ENCODE measurements at places on chromosomes 11 and 22.

DNA sequence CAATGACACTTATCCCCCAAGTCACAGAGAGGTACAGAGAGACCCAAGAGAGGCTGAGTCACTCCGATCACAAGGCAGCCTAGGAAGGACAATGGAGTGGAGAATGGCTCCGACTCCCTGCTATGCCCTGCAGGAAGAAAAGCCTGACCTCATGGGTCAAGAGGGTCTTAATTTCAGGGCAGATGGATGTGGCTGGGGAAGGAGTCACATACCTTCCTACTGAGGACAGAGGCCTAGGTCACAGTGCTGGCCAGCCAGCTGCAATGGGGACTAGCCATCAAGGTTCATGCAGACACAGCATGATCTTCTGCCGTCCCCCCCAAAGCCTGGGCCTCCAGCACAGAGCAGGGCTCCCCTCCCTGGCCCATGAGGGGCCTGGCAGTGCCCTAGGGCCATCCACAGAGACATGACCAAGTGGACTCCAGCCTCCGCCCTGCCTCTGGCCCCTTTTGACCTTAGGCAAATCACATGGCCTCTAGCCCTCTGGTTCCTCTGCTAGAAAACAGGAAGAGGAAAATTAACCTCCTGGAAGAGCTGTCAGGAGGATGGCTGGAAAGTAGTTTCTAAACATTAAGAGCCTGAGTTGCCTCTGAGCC is 1.8 kb downstream of the ARRB1 start:
- DNase-seq: no peak

GRCh38 chr11:7595016-7595866 is 78.1 kb downstream of the CYB5R2 start:
- no peak for DNase-seq

DNA sequence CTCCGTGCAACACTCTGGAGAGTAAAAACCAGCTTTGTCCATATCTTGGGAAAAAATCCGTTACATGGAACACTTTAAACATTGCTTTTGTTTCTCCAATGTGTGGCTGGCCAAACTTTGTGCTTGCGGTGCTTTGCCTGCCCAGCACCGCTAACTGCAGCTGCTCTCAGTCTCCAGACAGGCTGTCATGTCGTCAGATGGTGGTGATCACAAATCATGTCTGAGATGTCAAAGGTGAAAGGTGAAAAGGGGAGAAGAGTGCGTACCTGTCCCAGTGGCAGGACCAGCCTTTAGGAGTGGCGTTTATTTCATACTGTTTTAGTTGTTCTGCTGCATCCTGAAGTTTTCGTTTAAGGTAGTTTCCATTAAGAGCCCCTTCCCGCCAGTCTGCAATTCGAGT is 17.1 kb upstream of the AGBL2 start:
- no peak for DNase-seq

DNA sequence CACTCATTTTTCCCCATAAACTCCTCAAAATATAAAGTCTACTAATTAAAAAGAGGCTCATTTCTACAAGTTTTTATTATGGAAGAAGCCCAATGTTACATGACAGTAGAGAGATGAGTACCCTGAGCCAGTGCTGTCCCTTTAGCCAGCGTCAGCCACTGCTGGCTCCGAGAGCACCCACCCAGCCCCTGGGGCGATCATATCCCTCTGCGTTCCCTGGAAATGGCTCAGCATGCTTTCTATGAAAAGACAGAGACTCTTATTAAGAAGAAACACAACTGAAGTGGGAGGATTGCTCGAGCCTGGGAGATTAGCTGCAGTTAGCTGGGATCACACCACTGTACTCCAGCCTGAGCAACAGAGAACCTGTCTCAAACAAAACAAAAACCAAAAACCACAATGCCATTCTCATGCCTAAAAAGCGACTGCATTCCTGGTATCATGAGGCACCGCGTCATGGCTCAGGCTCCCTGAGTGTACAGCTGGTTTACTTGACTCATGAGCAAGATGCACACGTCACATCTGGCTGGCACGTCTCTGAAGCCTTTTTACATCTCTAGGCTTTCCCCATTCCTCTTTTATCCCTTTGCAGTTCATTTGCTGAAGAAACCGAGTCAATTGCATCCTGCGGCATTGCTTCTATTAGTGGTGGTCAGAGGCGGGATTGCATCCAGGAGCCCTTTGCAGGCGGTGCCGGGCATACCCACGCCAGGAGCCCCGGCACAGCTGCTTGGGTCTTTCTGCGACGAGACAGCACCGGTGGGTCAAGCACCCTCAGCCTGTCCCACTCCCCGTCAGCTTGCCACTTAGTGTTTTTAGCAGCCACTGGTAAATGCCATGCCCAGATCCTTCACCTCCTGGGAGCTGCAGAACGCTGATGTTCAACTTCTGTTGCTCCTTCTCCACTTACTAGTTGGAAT is 119.9 kb downstream of the CTTN start:
- no peak for DNase-seq

GRCh38 chr11:44811841-44812448 is 85.2 kb downstream of the TSPAN18 start:
- DNase-seq: no peak

DNA sequence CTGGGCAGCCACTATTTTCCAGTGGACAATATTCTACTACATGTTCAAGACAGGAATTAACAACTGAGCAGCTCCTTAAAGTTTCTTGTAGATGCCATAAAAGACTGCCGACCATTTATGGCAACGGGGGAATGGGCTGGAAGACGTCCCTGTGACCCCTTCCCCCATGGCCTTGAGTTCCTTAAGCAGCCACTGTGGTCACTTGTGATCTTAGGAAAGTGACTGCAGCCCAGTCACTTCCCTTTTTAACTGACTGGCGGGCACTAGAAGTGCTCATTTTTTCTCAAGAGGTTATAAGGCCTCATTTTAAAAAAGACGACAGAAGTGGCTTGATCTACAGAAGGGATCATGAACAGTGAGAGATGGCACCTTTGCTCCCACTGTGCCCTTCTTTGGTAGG is 153.2 kb upstream of the NARS2 start:
- DNase-seq: no peak

DNA sequence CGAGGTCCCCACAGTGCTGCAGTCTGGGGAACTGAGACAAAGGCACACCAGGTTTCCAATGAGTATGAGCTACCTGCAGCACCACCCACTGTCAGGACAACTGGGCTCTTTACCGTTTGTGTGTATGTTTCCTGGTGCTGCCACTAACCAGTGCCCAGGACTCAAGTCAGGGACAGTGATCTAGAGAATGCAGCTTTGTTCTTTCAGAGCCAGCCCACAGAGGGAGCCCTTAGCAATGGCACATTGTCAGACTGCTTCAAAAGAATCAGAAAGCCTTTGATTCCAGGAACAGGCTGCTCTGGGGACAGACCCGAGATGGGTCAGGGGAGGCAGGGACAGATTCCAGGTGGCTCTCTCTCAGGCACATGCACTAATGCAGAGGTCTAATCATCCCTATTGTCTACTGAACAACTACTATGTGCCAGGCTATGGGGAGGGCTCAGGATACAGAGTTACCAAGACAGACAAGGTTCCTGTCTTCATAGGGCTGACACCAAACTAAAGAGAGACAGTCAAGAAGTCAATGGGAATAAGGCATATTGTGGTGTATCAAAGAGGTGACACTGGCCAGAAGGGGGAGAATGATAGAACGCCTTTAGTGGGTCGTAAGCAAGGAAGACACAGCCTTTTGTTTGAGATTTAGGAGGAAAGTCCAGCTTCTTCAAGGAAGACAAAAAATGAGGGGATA is 103.7 kb downstream of the VPREB1 start:
- no peak for DNase-seq

GRCh38 chr11:102343809-102344208 is 3.2 kb upstream of the BIRC2 start:
- no peak for DNase-seq

DNA sequence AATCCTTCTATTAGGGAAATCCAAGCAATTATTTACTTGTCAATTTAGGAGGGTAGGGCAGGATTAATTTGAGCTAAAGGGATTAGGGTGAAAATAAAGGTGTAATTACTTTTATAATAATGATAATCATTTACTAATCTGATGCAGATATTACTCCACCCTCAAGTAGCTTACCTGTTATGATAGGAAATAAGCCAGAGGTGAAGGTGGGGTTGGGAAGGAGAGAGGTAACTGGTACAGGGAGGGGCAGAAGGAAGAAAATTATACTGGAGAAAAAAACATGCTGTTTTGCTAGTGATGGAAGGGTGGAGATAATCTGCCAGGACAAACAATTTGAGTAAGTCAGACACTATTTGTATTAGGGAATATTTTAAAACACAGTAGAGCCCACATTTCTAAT is 157.7 kb downstream of the BARX2 start:
- DNase-seq: no peak

DNA sequence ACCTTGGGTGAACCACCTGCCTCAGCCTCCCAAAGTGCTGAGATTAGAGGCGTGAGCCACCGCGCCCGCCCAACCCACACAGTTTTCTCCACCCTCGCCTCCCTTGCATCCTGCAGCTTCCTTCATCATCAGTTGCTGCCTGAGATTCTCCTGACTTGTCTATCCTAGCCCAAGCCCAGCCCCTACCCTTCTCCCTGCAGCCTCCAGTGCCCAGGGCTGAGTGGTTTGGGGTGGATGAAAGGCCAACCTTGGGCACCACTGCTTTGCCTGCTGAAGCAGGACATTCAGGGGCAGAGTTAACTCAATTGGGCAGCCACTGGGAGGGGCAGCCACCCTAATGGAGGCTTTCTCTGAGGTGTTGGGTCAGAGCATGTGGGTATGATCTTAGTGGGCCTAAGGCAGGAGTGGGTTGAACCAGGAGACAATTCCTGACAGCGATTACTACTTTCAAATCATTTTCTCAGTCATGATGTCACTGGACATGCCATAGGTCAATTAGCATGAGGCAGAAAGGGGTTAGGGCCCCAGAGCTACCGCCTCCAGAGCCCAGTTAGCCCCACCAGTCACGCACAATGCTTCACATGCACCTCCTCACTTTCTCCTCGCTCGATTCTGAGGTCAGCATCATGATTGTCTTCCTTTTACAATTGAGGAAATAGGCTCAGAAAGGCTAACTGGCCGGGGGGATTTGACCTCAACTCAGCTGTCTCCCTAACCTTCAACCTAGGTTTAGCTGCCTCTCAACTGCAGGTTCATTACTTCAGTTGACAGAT is 1.0 kb upstream of the FKBP2 start:
- no peak for DNase-seq

DNA sequence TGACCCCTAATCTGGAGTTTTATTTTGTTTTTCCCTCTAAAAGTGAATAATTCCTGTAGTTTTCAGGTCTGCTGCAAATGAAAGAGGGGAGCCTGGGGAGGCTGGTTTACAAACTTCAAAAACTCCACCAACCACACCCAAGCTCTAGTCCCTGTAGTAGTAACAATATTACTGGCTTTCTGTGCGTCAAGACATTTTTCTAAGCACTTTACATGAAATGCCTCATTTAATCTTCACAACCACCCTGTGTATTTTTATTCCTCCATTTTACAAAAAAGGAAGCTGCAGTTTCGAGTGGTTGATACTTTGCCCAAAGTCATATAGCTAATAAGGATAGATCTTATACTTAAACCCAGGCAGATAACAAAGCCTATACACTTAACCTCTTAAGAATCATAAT is 23.5 kb downstream of the CTNND1 start:
- DNase-seq: no peak

GRCh38 chr11:56817661-56818060 is 69.2 kb upstream of the OR9G4 start:
- no peak for DNase-seq

DNA sequence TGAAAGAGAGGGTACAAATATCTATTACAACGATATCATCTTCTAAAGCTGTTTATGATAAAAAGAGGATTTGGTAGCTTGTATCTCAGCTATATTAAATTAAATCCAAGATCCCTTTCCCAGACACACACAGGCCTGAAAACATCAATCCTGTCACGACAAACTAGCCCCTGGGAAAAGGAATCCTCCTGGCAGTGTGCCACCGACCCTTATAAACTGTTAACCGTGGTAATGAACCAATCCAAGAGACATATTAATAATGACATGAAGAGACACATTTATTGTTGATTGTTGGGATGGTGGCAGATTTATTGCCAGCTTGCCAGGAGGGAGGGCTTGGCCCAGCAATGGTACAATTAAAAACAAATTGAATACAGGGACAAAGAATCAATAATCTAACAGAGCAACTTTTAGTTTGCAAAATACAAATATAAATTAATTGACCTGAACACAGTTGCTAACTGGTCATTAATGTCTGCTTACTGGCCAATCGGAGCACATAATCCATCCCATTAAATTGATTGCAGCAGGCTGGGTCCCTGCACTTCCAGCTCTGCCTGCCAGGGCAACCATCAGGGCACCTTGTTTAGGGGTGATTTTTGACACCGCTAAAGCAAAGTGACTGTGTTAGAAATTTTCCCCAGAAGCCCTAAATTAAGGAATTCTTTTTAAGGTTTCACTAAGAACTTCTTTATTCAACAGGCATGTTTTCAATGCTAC is 887.6 kb downstream of the OPCML start:
- no peak for DNase-seq

GRCh38 chr11:130478204-130478701 is 29.8 kb downstream of the ADAMTS15 start:
- no peak for DNase-seq

DNA sequence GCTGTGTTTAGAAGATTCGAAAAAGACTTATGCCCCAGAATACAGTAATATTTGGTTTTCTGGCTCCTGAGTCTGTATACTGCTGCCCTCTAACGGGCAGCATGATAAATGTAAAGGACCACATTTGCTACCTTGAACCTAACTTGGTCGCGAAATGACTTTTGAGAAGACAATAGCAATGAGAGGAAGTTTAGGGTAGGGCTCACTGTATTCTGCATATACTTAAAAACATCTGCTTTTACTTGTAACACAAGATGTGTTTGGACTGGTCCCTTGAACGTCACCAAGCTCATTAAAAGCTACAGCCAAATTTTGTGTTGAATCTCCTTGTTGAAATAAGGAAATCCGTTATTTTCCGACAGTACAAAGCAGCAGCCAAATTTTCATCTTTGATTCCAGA is 309.1 kb downstream of the SWAP70 start:
- DNase-seq: no peak

DNA sequence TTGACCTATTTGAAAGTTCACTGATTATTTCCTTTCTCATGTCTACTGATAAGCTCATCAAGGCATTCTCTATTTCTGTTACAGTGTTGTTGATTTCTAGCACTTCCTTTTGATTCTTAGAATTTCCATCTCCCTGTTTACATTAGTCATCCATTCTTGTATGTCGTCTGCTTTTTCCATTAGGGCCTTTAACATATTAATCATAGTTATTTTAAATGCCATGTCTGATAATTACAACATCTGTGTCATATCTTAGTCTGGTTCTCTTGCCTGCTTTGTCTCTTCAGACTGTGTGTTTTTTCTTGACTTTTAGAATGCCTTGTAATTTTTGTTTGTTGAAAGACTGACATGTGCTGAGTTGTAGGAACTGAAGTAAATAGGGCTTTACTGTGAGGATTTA is 602.1 kb downstream of the SOX6 start:
- DNase-seq: no peak

Measured in activated CD8-positive, alpha-beta memory T cell treated with anti-CD3 and anti-CD28 coated beads, Interleukin-2, amount 50 U/mL, for 48 hours (primary cell).